Activated T-helper 2 cell treated with anti-CD3 and anti-CD28 coated beads, Interferon-gamma antibody, Interleukin-2, Interleukin-4, amounts not matched to agents 10 μg/mL and 5 μg/mL and 100 μg/mL, durations not matched to agents 14 hours and 24 hours and 36 hours (primary cell): ENCODE measurements at places on chromosomes 5 and 9.

GRCh38 chr9:86126998-86127972 is 27.9 kb upstream of the GOLM1 start:
- DNase-seq = no peak

- no peak for DNase-seq
Measured at GRCh38 chr5:143516249-143516648, 112.8 kb upstream of the NR3C1 start.

DNA sequence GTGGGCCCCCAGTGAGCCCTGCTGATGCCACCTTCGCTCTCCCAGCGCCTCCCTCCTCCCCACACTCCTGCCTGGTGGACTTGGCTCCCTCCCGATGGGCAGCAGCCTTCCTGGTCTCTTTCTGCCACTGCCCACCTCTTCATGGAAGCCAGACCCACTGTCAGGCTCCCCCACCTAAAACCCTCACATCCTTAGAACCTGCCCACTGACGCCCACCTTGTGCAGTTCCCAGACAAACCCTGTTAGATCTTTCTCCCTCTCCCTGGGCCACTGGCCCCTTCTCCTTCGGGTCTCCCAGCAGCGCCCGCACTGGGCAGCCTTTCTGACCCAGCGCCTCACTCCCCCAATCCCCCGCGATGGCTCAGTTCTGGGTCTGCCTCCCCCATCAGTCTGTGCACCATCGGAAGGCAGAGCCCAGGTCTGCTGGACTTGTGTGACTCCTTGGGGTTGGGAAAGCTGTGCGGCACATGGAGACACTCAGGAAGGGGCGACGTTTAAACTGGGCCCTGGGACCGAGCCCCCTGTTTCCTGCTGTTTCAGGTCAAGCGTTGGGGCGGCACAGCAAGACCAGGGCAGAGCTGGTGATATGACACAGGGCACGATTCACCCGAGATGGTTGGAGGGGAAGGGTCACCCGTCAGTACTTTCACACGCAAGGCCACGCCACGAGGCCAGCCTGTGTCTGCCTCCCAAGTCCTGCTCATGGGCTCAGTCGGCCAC is 17.4 kb downstream of the MYMK start:
- no peak for DNase-seq

DNA sequence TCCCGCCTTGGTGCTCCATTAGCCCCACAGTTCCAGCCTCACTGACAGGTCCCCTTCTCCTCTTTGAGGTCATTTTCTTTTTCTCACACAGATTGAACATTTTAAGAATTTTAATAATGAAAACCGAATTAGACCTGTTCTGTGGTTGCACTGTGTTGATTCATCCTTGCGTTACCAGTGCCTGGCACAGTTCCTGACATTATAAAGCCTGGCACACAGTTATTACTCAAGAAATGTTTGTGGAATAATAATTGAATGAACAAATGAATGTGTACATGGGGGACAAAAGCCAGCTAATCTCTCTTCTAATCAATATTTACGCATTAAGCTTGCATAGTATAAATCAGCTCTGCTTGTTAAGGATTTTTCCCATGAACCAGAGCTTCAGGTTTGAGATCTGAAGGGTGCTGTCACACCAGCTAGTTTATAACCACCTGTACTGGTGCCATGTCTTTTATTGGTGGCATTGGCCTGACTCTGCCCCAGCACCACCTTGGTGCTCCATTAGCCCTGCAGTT is 80.0 kb downstream of the SV2C start:
- DNase-seq = no peak

DNA sequence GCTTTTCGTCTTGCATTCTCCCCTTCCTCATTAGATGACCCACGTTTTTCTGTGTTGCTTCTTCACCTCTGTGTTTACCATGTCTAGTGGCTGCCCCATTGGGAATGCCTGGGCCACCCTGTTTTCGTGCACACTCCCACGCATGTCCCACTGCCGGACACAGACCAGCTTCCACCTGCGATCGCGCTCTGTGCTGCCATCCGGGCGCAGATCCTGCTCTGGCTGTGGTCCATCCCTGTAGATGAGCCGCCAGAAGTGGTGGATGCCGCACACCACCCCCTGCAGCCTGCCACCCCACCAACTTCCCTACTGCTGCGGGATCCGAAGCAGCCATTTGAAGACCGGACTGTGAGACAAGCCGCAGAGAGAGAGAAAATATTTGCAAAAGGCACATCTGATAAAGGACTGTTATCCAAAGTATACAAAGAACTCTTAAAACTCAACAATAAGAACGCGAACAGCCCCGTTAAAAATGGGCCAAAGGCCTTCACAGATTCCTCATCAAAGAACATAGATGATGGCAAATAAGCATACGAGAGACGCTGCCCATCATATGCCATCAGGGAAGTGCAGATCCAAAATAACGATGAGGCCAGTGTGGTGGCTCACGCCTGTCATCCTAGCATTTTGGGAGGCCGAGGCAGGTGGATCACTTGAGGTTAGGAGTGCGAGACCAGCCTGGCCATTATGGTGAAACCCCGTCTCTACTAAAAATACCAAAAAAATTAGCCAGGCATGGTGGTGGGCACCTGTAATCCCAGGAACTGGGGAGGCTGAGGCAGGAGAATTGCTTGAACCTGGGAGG is 163.7 kb downstream of the COL23A1 start:
- DNase-seq = no peak
